Thoracic aorta (tissue), 2 donors: ENCODE measurements at places on chromosomes 3 and 15.

DNA sequence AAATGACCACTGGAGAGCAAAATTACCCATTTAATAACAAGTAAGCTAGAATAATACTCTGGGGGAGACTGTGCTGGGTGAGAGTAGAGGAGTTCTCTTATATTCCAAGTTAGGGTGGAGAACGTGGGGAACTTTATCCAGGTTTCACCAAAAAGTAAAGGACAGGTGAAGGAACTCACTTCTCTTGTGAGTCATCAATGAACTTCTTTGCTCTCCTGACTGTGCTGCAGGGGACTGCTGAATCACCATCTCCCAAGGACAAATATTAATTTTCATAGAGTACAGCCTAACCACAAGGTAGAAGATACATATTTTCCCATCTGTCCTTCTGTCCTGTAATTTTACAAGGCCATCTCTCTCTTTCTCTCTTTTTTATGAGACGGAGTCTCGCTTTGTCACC, 8.3 kb upstream of the PDCD6IP start:
- DNase-seq, result no peak

DNA sequence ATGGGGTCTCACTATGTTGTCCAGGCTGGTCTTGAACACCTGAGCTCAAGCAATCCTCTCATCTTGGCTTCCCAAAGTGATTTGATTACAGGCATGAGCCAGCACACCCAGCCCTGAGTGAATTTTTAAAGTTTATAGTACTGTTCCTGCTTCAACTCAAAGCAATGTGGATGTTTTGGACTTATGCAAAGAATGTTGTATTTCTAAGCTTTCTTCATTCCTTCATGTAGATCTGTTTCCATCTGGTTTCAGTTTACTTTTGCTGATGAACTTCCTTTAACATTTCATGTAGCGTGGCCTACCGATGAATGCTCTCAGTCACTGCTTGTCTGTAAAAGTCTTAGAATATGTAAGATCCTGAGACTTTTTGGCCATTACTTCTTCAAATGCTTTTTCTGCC, 23.2 kb downstream of the NRG4 start:
- DNase-seq, result no peak

GRCh38 chr3:24628523-24629258, 134.0 kb upstream of the THRB start:
- no peak for DNase-seq

DNA sequence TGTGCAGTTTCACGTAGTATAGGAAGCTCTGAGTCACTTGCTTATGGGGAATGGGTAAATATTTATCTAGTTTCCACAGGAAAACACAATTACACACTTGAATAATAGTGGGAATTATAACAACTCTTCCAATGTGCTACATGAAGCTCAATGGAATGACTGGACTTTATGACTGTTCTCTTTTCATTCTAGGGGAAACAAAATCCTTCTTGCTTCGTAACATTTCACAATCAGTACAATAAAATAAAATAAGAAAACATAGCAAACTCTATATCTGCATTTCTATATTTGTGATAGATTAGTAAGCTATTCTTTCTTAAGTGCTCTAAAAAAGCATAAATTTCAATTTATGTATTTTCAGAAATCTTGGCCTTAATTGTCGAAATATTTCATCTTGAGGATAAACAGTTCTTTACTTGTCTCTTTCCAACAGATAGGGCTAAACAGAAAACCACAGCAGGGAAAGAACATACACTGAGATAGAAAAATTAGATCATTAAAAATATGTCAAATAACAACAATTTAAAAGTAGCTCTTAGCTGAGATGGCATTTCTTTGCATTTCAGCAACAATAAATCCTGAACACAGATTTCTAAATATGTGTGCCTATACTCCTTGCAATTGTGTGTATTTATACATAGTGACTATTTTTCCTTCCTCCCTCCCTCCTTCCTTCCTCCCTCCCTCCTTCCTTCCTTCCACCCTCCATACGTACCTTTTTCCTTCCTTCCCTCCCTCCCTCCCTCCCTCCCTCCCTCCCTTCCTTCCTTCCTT, 395.5 kb upstream of the KCNMB2 start:
- DNase-seq, result no peak

DNA sequence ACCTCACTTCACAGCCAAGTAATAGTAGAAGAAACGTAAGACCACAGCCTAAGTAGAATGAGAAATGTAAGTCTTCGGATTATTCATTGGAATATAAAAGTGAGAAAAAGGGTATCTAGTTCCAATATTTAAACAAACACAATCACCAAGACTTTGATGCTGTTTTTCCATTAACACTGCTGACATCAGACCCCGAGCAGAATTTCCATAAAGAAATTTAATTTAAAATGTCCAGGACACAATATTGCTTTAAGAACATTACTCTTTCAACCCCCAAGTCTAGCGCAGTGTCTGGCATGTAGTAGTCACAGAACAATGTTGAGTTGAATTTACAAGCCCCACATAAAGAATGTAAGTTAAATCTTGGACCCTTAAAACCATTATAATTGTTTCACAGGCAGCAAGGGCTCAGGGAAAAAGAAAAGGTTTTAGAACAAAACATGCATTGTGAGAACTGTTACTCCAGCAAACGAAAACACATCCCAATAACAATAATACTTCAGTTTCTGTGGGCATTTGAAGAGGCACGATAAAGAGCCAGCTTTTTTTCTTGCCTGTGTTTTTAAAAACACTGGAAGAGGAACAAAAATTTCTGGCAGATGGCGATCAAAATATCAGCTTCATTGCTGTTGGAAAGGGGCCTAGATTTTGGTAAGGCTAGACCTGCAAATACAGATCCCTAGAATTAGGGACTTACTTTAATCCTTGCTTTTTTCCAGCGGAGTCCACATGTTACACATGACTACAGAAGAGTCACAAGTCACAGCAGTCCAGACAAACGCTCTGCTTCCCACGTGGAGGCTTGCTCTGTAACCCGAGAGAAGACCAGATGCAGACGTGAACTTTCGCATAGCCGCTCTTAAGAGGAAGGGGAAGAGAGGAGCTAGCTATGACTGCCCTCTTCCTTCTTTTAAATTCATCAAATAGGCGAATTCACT, 77.9 kb upstream of the IGSF10 start:
- DNase-seq, result no peak

DNA sequence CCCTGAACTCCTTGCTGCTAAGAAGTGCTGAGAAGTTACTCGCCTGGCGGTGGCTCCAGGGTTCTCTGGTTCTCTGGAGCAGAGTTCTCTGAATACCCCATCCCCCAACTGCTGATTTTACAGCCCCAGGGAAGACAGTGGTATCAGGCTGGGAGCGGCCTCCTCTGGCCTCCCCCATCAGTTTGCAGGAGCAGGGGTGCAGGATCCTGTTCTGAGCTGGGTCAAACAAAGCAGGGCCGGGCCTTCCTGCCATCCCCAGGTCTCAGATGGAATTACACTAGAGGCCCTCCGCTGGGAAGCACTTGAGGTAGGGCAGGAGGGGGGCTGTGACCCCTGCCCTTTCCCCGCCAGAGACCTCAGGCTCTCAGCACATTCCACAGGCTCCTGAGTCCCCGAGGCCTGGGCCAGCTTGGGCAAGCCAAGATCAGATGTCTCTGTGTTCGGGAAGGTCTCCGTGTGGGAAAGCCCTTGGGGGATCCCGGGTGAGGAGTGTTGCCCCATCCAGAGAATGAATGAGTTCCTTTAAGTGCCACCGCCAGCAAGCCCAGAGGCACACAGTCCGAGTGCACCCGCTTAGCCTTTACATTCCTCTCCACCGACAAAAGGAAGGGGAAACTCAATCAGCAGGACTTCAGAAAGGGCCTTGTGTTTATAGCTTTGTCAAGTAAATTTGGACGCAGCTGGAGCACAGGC, 149.9 kb downstream of the LRRK1 start:
- no peak for DNase-seq

DNA sequence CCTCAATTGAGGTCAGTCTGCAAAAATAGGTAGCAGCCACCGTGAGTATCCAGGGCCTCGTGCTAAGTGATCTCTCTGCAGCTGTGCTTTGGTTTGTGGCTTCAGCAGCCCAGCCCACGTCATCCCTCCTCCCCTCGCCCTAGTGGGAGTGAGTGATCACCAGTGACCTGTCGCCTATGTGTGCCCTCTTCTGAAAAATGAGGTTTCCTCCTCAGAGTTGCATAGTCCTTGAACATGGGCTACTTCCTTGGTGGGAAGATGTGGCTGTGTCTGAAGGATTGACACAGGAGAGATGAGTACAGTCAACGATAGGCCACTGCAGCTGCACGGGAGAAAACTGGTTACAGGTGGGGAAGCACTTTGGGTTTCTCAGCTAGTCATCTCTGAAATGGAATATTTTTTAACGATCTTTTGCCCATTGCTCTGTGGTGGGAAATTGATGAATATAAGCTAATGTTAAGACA, 144.8 kb upstream of the BHLHE40 start:
- no peak for DNase-seq

- DNase-seq, result no peak
These were observed 145.0 kb upstream of the TMCO5A start for GRCh38 chr15:37789397-37789786.

GRCh38 chr15:44659056-44659455, 4.4 kb downstream of the SPG11 start:
- DNase-seq, result no peak

DNA sequence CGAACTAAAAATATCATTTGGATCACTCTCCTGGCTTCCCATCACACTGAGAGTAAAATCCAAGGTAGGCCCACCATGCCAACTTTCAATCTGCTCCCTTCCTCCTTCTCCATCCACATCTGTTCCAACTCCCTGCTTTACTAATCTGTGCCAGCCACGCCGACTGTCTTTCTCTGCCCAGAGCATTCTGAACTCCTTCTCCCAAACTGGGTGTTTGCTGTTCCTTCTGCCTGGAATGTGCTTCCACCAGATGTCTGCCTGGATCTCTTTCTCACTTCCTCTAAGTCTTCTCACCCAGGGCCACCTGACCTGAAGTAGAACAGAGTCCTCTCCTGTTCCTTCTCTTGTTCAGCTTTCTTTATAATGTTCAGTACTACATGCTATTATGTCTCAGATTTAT, 5.6 kb upstream of the ARL8B start:
- DNase-seq, result no peak

DNA sequence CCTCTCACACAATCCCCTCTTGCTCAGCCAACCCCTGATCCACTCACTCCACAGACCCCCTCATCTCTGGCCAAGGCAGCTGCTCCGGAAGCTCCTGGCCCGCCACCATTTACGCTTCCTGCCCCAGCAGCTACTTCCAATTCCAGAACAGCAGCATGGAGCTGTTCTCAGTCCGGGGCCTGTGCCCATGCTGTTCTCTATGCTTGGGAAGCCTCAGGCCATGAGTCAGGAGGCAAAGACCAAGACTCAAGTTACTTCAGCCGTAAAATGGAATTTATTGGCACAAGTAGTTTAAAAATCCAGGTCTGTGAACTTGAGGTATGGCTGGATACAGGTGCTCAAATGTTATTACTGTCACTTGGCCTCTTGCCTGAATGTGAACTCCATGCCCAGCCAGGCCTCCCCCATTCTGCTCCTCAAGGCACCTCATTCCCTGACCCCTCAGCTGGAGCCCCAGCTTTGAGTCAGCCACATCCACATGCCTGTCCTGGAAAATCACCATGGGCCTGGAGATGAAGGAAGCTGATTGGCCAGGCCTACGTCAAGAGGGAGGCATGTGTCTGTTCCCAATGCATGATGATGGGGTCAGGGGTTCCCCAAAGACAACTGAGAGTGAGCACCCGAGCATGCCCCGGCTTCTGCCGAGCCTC, 31.4 kb upstream of the CACNA2D2 start:
- no peak for DNase-seq

GRCh38 chr3:53830944-53831343, 15.3 kb downstream of the CHDH start:
- DNase-seq, result no peak

DNA sequence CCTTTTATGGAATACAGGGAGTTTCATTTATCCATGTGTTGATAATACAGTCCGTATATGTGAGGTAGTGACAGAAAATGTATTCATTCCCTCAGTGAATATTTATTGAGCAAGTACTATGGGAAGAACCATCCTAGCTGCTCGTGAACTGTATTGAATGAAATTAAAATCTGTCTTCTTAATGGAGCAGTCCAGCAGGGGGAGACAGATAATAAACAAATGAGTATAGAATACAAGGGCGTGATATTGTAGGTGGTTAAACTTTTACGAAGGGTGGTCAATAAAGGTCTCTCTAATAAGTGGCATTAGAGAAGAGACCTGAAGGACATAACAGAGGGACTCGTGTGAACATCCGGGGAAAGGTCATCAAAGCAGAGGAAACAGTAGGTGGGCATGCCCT, 62.7 kb upstream of the OSTN start:
- DNase-seq, result no peak

DNA sequence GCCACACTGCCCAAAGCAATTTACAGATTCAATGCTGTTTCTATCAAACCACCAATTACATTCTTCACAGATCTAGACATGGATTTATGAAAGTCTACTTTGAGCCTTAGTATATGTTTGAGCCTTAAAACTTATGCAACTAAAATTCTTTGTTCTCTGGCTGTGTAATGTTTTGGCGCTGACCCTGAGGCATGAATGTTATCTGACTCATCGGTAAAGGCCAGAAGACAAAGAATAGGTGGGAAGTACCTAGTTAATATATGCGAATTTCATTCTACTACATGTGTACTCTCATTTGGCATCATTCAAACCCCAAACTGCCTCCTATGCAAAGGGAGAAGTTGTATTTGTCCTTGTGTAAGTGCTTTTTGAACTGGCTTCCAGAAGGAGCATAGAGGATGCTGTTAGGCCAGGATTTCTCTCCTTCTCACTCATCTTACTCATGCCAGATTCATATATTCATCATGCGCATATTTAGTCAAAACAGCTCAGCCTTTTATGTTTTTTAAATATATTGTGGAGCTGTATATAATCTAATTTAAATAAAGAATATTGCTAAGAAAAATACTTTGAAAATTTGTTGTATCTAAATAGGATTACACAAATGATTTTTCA, 204.2 kb downstream of the NFKBIZ start:
- DNase-seq, result no peak

DNA sequence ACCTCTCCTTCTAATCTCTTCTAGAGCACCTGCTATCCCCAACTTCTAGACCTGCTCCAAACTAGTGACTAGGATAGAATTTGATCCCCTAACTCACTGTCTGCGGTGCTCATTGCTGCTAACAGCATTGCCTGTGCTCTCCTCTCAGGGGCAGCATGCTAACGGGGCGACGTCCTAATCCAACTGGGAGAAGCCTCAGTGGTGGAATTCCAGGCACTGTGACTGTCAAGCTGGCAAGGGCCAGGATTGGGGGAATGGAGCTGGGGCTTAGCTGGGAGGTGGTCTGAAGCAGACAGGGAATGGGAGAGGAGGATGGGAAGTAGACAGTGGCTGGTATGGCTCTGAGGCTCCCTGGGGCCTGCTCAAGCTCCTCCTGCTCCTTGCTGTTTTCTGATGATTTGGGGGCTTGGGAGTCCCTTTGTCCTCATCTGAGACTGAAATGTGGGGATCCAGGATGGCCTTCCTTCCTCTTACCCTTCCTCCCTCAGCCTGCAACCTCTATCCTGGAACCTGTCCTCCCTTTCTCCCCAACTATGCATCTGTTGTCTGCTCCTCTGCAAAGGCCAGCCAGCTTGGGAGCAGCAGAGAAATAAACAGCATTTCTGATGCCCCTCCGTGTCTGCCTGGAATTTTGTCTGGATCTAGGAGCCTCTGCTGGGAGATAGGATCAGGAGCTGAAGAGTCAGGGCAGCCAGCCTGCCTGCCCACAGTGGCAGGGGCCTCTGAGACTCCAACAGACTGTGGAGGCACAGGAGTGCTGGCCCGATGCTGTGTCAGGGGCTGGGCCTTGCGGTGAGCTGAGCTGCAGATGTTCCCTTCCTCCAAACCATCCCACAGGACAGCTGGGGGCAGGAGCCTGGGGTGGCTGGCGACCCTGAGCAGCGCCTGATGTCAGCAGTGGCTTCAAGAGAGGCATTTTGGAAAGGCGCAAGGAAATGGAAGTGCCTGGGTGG, 3.0 kb downstream of the ISLR start:
- no peak for DNase-seq
